ENCODE measurements at places on chromosomes 2 and 18.

GRCh38 chr18:63731215-63731614, 28.5 kb downstream of the SERPINB11 start:
- no peak for DNase-seq

- no peak for DNase-seq
Measured at GRCh38 chr2:120503793-120504571, 158.0 kb downstream of the INHBB start.

- DNase-seq = no peak
Measured at GRCh38 chr2:237180187-237180586, 94.5 kb downstream of the COPS8 start.

GRCh38 chr2:73343992-73344391, 41.6 kb upstream of the ALMS1 start:
- no peak for DNase-seq

DNA sequence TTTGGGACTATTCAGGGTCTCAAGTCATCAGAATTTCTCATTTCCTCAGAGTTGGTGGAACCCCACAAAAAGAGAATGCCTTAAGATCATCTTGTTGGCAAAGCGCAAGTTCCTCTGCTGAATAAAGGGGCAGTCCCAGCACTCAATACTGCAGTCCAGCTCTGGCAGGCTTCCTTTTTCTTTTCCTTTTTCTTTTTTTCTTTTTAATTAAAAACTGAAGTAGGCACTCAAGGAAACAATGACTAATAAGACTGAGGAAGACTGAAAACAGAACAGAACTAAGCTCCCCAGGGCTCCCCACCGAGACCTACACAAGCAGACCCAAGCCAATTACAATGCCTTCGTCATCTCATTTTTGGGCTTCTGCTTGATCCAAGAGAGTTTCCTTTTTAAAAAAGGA, 82.0 kb downstream of the STK39 start:
- DNase-seq = no peak

All from nephron progenitor cell (in vitro differentiated cells).